ENCODE measurements at places on chromosomes 11 and 22. TPM values are rescaled to one million over a fixed set of nuclear protein-coding genes. Genes with fewer than 3 reads are reported as not detected.

DNA sequence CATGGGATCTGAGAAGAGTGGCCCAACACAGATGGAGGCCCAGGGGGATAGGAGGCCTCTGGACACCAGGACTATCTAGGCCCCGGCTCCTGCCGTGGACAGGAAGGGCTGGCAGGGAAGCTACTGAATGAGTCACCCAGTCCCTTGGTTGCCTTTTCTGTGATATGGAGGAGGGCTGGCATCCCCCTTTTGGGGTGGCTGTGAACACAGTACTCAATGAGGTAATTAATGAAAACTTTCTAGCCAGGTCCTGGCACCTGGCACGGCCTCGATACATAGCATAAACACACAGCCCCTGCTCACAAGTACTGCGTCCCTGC, 163.2 kb downstream of the CHST1 start:
- no peak for DNase-seq
- H3K4me1 ChIP-seq, result no peaks in the 10 kb centered on the region
- no peak overlapping the region for H3K4me3 ChIP-seq
- no peak overlapping the region for H3K27ac ChIP-seq
- no peaks in the 10 kb centered on the region for H3K36me3 ChIP-seq

GRCh38 chr11:27421819-27422494, 50.6 kb downstream of the LGR4 start:
- no peak overlapping the region for H3K4me3 ChIP-seq
- peak overlapping the region; percentile 77 for H3K27ac ChIP-seq
- H3K27me3 ChIP-seq, result no peaks in the 10 kb centered on the region

DNA sequence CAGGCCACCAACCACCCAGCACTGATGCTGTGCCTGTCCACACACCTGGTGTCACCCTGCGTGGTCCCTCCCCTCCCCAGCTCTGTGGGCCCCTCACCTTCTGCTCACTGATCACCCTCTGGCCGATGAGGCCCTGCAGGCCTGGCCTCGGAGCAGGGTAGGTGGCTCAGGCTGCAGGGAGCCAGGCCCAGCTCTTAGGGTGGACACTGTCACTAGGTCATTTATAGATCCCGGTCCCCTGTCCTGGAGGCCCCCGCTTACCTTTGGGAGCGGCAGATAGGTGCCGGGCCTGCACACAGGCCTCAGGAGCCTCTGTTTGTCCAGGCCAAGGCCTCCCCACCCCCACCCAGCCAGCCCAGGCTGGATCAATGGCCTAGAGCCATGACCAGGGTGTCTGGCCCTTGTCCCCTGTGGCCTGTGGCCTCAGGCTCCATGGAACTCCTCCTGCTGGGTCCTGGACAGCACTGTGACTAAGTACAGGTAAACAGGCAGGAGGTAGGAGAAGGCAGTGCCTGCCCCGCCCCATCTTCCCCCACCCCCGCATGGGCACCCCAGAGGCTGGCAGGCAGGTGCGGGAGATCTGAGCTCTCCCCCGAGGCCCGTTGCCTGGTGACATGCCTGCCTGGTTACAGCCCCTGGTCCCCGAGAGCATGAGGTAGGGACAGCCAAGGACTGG, at the start of gene TMPRSS6:
TMPRSS6 (minus strand) TSS at position 472 of the 676 bp plus-strand sequence. CDS start 6,296 bp downstream, outside the sequence.
- no peaks in the 10 kb centered on the region for H3K36me3 ChIP-seq
- no peak within 1 kb of the TSS for H3K4me3 ChIP-seq
- DNase-seq, result peak; percentile 18
- H3K27ac ChIP-seq, result no peak within 1 kb of the TSS
- H3K4me1 ChIP-seq, result no peaks in the 10 kb centered on the region

GRCh38 chr22:27724709-27725108, 76.8 kb downstream of the MN1 start:
- H3K27ac ChIP-seq, result no peak overlapping the region
- H3K36me3 ChIP-seq, result no peaks in the 10 kb centered on the region
- no peaks in the 10 kb centered on the region for H3K27me3 ChIP-seq
- H3K4me1 ChIP-seq, result no peaks in the 10 kb centered on the region

GRCh38 chr22:27581236-27581635, 220.3 kb downstream of the MN1 start:
- H3K4me1 ChIP-seq, result peaks cover 14% of the 10 kb centered on the region
- H3K27me3 ChIP-seq, result no peaks in the 10 kb centered on the region
- no peak overlapping the region for H3K4me3 ChIP-seq
- no peaks in the 10 kb centered on the region for H3K36me3 ChIP-seq

GRCh38 chr22:38111925-38112355, 1.5 kb upstream of the BAIAP2L2 start:
- H3K36me3 ChIP-seq, result no peaks in the 10 kb centered on the region
- peaks cover 26% of the 10 kb centered on the region for H3K4me1 ChIP-seq
- H3K27ac ChIP-seq, result no peak overlapping the region
- no peaks in the 10 kb centered on the region for H3K27me3 ChIP-seq
- no peak for DNase-seq

GRCh38 chr11:60396799-60397198, 540 bp downstream of the MS4A14 start:
- no peaks in the 10 kb centered on the region for H3K36me3 ChIP-seq
- no peak overlapping the region for H3K4me3 ChIP-seq
- no peaks in the 10 kb centered on the region for H3K4me1 ChIP-seq

- H3K27ac ChIP-seq, result no peak overlapping the region
- H3K4me1 ChIP-seq, result no peaks in the 10 kb centered on the region
- H3K36me3 ChIP-seq, result no peaks in the 10 kb centered on the region
- DNase-seq, result no peak
- no peaks in the 10 kb centered on the region for H3K27me3 ChIP-seq
These were observed 11.0 kb upstream of the MED17 start for GRCh38 chr11:93773045-93773477.

DNA sequence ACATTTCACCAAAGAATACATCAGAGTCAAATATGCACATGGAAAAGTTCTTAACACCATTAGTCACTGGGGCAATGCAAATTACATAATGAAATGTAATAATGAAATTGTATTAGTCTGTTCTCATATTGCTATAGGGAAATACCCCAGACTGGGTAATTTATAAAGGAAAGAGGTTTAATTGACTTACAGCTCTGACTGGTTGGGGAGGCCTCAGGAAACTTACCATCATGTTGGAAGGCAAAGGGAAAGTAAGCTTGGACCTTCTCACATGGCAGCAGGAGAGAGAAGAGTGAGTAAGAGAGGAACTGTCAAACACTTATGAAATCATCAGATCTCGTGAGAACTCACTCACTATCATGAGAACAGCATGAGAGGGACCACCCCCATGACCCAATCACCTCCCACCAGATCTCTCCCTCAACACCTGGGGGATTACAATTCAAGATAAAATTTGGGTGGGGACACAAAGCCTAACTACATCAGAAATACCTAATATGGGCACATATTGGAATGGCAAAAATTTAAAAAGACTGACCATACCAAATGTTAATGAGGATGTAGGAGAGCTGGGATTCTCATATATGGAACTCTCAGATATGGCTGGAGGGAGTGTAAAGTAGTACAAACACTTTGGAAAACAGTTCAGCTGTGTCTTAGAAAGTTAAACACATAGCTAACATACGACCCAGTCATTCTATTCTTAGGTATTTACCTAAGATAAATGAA, 65.1 kb upstream of the CD44 start:
- no peaks in the 10 kb centered on the region for H3K27me3 ChIP-seq
- no peak for DNase-seq
- H3K4me1 ChIP-seq, result peaks cover 23% of the 10 kb centered on the region
- H3K36me3 ChIP-seq, result no peaks in the 10 kb centered on the region
- no peak overlapping the region for H3K27ac ChIP-seq

DNA sequence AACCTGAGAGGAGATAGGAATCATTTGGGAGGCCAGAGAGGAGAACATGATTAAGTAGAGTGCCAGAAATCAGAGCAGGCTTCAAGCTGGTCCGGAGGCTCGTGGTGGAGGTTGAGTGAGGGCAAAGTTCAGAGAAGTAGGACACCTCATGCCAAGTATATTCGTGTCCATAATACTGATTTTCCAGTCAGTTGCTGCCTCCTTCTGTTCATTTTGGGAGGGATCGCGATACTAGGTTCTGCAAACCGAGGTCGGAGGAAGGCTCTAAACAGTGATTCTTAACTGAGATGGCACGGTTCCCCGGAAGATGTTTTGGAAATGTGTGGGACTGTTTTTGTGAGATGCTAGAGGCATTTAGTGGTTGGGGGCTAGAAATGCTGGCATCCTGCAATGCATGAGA, 13.6 kb upstream of the CD3E start:
- H3K36me3 ChIP-seq, result no peaks in the 10 kb centered on the region
- H3K4me1 ChIP-seq, result peaks cover 6% of the 10 kb centered on the region
- H3K4me3 ChIP-seq, result no peak overlapping the region
- peak; percentile 65 for DNase-seq
- H3K27ac ChIP-seq, result no peak overlapping the region

GRCh38 chr11:122757201-122757600, 81.1 kb upstream of the CRTAM start:
- H3K27me3 ChIP-seq, result no peaks in the 10 kb centered on the region
- no peak for DNase-seq
- no peak overlapping the region for H3K4me3 ChIP-seq
- H3K36me3 ChIP-seq, result no peaks in the 10 kb centered on the region
- H3K27ac ChIP-seq, result no peak overlapping the region
- H3K4me1 ChIP-seq, result no peaks in the 10 kb centered on the region

- no peaks in the 10 kb centered on the region for H3K4me1 ChIP-seq
- H3K4me3 ChIP-seq, result no peak overlapping the region
- no peak for DNase-seq
- no peaks in the 10 kb centered on the region for H3K27me3 ChIP-seq
- H3K27ac ChIP-seq, result no peak overlapping the region
- no peaks in the 10 kb centered on the region for H3K36me3 ChIP-seq
These were observed 42.0 kb downstream of the SERPINH1 start for GRCh38 chr11:75603791-75604736.

- no peak overlapping the region for H3K4me3 ChIP-seq
- DNase-seq, result peak; percentile 82
- H3K4me1 ChIP-seq, result peaks cover 19% of the 10 kb centered on the region
- H3K36me3 ChIP-seq, result no peaks in the 10 kb centered on the region
- no peak overlapping the region for H3K27ac ChIP-seq
These were observed 88.4 kb downstream of the PDE2A start for GRCh38 chr11:72585762-72586311.

CSF2RB gene
- total RNA-seq, result 2.9 TPM

CRYBB2 gene
- not detected for total RNA-seq

CCND1 gene
- 201 TPM for total RNA-seq
